EH (cell line): ENCODE measurements at places on chromosomes 6 and 20.

DNA sequence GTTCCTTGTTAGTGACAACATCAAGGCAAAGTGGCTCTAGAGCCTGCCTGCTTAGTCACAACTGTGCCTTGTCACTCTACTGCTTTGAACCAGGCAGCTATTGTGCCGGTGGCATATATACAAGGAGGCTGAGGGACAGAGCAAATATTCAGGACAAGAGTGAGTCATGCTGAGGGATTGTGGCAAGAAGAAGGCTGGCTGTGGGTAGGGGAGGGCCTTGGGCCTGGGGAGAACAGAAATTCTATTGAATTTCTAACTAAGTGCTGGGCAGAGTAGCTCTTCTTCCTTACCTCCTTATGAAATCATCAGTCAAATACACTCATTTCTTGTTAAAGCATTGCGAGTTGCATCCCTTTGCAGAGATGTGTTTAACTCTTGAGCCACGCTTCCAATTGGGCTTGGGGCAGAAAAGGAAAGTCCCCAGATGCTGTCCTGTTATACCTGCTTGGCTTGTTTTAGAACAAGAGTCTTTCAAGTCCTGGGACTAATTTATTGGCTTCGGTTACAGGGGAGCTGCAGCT lies 59.7 kb downstream of the PFDN4 start:
- DNase-seq = peak; percentile 20

GRCh38 chr6:80437221-80437620 lies 330.8 kb downstream of the BCKDHB start:
- DNase-seq = peak; percentile 76

GRCh38 chr6:127404133-127404532 lies 55.1 kb downstream of the KIAA0408 start:
- DNase-seq = no peak

DNA sequence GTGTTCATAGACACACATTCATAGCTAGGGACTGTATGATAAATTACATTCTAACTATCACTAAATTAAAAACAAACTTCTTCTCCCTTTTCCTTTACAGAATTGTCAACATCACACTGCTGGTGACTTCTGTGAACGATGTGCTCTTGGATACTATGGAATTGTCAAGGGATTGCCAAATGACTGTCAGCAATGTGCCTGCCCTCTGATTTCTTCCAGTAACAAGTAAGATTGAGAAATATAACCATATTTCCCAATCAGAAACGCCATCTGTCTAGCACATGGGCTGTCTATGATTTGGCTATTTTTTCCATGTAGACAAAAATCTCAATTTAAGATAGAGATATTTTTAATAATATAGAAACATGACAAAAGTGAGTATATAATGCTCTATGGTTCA lies 367.7 kb downstream of the ARHGAP18 start:
- peak; percentile 40 for DNase-seq

DNA sequence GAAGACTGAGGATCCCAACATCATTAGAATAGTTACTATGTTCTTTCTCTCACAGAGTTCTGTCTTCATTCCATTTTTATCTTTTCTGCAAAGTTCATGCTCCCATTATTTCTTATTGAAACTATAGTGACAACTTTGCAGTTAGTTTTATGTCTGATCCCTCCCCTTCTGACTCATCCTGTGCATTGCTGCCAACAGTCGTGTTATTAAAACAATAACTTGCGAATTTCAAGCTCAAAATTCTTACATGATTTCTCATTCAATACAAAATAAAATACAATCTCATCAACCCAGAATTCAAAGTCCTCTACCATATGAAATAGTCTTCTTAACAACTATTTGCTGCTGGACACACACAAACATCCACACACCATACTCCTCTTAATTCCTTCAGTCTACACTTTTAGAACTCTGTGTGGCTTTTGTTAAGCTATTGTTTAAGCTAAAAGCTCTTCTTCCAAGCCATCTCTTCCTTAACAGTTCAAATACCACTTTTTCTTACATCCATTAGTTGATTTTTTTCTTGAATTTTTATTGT lies 261.4 kb upstream of the IRAK1BP1 start:
- DNase-seq = peak; percentile 91

- no peak for DNase-seq
Measured at GRCh38 chr6:93575495-93576267, 156.3 kb upstream of the EPHA7 start.

- DNase-seq = no peak
Measured at GRCh38 chr6:130955755-130956154, 107.3 kb downstream of the EPB41L2 start.

DNA sequence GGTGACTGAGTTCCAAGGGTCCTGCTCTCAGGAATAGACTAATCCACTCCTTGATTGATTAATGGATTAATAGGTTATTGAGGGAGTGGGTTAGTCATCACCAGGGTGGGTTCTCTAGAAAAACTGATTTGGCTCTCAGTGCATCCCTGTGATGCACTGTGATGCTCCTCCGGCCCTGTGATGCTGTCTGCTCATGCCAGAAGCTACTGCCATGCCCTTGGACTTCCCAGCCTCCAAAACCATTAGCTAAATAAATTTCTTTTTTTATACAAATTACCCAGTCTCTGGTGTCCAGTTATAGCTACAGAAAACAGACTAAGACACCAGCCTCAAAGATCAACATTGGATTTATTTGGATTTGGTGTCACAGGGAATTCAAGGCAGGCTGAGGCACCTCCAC lies 40.4 kb upstream of the CST7 start:
- no peak for DNase-seq

DNA sequence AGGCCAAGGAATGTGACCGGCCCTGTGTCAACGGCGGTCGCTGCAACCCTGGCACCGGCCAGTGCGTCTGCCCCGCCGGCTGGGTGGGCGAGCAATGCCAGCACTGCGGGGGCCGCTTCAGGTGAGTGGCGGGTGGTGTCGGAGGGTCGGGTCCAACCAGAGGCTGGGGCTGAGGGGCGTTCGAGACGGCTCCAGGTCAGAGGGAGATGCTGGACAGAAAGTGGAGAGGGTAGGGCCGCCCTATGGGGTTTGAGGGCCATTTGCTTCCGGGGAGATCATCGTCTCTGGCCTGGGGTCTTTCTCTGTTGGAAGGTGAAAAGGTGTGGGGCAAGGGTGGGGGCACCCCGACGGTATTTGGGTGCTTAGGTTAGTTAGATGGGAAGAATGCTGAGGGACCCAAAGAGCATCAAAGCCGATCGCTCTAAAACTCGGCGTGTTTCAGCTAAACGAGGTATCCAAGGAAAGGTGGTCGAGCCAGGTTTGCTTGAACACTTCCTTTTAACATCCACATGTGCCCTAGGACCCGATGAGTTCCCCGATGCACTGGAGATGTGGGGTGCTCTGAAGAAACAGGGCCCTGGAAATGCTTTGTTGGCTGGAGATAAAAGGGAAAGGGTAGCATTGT lies 691 bp downstream of the ATRN start:
- DNase-seq = no peak

- DNase-seq = no peak
Measured at GRCh38 chr20:19838468-19838867, 80.4 kb downstream of the RIN2 start.

DNA sequence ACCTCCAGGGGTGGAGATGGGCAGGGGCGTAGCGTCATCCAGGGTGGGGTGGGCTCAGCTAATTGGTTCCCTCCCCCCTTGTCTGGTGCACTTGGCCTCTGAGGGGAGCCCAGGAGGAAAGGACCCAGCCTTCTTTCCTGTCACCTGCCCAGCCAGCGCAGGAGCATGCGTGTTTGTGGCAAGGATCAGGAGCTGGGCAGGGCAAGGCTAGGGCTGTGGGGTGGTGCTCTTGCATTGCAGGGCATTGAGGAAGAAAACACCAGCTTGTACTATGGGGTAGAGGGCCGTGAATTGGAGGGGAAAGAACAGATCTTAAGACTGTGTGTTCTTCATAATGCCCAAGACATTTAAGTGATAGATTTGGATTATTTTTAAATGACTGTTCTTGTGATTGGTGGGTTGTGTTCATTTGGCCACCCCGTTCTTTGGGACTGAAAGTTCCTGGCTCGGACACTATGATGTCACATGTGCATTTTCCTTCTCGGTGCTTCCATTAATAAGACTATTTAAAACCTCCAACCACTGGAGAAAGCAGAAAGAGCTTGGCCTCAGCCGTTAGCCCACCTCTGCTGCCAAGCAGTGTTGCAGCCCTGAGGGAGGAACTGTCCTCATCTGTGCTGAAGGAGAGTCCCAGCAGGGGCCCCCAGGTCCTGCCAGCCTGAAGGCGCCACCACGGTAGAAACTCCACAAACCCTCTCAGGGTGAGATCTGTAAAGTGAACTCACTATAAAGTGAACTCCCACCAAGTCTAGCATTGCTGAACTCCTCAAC lies 136.2 kb upstream of the INSM1 start:
- DNase-seq = no peak
